ENCODE measurements at places on chromosomes 7 and 10.

- no peak for DNase-seq
These were observed 6.3 kb downstream of the KIAA1217 start for GRCh38 chr10:24215196-24215595.

- DNase-seq, result no peak
These were observed 71.7 kb downstream of the CHRM2 start for GRCh38 chr7:136940122-136940521.

DNA sequence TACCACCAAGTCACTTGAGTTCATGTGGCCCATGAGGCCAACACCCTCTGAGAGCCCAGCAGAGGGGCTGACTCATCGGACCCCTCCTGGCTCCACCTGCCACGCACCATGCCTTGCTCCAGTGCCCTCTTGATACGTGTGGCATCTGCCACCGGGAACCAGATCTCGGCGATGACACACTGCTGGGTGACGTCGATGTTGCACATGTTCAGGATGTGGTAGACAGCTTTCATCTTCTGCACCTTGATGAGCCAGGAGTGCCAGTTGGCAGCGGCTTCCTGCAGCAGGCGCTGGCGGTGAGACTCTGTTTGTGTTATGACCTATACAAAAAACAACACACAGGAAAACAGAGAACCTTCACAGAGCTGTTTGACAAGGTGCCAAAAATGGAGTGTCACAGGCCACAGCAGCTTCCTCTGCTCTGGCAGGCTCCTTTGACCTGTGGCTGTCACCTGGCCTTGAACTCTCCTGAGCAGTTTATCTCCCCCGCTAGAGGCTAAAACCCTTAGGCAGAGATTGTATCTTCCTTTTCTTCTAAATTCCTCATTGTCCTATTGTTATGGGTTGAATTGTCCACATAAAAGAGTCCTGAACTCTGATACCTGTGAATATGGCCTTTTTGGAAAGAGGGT lies 45.2 kb upstream of the TMEM213 start:
- peak; percentile 54 for DNase-seq

- DNase-seq, result peak; percentile 44
These were observed 50.6 kb downstream of the ZNF277 start for GRCh38 chr7:112257073-112257472.

All from NCI-H1417 (cell line).